ENCODE measurements at places on chromosomes 2 and 18. TPM values are rescaled to one million over a fixed set of nuclear protein-coding genes. Genes with fewer than 3 reads are reported as not detected.
A peak's percentile ranks its signal among the peaks of the same experiment; 100 is the strongest.

LHCGR gene
- polyA plus RNA-seq, result not detected

- DNase-seq, result peak; percentile 35
Observed at GRCh38 chr2:206198677-206199076, 39.0 kb downstream of the EEF1B2 start.

DNA sequence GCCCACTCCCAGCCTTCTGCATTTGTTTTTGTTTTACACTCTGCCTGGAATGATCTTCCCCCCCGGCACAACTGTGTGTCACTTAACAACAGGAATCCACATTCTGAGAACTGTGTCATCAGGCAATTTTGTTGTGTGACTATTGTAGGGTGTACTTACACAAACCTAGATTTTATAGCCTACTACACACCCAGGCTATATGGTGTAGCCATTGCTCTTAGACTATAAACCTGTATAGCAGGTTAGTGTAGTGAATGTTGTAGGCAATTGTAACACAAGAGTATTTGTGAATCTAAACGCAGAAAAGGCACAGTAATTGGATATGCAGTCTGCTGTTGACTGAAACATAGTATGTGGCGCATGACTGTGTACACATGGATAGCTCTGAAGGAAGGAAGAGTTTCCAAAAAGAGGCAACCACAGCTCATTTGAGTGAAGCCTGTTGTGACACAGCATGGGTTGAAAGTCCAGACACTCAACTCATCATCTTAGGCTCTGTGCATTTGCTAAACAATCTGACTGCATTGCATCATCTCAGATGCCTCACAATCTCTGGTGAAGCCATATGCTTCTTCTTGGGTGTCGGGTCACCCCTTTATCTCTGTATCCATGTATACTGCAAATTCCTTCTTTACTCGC, 506.6 kb upstream of the SPHKAP start:
- no peak for DNase-seq

HOXD3 gene
- polyA plus RNA-seq, result 2.4 TPM

MYL1 gene
- polyA plus RNA-seq, result 8,748 TPM

DNA sequence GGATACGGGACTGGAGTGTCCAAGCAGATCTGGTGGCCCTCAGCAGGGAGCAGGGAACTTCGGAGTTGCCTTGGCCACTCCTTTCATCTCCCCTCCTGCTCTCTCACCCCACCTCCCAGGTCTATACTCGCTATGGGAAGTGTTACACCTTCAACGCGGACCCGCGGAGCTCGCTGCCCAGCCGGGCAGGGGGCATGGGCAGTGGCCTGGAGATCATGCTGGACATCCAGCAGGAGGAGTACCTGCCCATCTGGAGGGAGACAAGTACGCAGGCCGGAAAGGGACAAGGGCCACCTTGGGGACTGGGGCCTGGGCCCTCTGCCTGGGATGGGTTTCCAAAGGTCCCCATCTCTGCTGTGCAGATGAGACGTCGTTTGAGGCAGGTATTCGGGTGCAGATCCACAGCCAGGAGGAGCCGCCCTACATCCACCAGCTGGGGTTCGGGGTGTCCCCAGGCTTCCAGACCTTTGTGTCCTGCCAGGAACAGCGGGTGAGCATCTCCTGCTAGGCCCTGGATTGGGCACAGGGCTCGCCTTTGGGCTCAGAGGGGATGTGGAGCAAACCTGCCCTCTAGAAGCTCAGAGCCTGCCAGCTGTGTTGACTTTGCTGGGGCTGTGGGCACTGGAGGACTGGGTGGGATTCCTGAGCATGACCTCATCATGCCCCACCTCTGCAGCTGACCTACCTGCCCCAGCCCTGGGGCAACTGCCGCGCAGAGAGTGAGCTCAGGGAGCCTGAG, 11.8 kb downstream of the CHPF start:
- no peak for DNase-seq

MYL12A gene
- polyA plus RNA-seq, result 633 TPM

DNA sequence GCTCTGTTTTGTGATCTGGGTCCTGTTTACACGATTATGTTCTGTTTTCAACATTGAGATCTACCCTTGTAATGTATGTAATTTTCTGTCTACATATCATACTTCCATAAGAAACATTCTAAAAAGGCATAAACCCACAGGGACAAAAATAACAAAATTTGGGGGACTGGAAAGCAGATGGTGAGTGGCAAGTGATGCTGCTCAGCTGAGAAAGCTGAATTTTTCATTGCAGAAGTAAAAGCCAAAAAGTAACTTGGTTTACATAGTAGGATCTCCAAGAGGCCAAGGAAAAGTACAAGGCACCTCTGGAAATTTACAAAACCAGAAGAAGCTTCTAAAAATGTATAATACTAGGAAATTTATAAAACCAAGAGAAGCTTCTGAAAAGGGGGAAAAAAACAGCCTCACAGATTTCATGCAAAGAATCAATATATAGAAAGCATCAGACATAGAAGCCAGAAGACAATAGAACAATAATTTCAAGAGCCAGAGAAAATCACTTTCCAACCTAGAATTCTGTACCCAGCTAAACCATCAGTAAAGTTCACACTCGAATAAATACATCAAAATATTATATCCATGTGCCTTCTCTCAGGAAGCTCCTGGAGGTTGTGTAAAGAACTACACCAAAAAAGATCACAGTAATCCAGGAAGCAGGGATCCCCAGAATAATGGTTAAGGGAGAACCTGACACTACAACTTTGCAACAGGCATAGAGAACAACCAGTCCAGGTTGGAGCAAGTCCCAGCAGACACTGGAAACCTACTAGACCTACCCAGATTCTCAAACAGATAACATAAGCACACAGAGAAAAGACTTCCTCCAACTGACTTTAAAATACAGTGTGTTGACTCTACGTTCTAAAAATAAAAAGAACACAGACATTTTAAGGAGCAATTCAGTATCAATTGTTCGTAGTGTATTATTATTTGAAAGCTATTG, 401.7 kb upstream of the HS6ST1 start:
- DNase-seq, result no peak

DNA sequence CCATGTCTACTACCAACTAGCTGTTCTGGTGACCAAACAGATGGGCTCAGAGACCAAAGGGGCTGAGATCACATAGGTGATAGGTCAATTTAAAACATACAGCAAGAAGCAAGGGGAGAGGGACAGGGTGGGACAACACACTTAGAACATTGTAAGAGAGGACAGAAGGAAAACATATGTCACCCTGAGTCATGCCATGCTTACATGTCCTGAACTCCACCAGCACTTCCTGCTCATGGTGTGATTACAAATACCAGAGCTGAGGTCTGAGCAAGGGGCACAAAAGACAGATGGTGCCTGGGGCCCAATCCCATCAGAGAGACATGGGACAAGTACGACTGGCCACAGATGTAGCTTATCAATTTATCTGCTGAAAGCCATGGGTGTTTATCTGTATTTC, 28.7 kb upstream of the GALNT14 start:
- DNase-seq, result no peak

DNA sequence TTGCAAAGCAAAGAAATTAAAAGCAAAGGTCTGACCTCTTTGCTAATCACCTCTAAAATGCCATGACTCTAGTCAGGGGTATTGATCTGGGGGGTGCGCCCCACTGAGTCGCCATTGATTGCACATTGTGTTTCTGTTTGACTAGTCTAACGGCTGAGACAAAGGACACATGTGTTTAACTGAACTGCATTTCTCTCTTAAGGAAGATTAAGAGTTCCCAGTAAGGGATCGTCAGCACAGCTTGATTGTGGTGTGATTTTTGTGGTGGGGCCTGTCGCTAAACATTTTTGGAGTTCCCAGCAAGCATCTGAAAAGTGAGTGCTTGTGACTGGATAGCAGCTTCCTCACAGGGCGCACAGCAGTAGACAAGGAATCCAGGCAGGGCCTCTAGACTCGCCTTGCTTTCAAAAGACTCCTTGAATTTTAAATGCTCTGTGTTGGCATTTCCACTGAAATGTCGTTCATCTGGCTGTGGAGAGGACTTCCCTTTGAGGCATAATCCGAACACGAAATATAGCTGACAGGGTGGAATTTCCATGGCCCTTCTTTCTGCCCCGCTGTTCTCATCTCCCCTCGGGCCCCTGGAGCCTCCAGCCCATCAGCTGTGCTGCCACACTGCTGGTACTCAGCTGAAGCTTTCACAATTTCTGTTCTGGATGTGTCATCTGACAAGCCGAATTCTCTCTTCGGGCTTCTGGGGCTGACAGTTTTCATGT, 126.3 kb downstream of the FAM168B start:
- no peak for DNase-seq

MC2R gene
- polyA plus RNA-seq, result 0.65 TPM

OBSL1 gene
- polyA plus RNA-seq, result 147 TPM

GCKR gene
- polyA plus RNA-seq, result 0.25 TPM

POU3F3 gene
- polyA plus RNA-seq, result 5.6 TPM

- peak; percentile 59 for DNase-seq
Observed at GRCh38 chr18:75297731-75298130, 87.1 kb downstream of the TSHZ1 start.

DNA sequence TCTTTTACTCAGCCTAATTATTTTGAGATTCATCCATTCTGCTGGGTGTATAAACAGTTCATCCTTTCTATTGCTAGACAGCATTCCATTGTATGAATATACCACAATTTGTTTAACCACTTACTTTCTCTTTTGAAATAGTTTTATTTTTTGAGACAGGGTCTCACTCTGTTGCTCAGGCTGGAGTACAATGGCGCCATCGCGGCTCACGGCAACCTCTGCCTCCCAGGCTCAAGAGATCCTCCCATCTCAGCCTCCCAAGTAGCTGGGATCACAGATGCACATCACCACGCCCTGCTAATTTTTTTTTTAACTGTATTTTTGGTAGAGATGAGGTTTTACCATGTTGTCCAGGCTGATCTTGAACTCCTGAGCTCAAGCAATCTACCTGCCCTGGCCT, 54.5 kb downstream of the USP37 start:
- DNase-seq, result no peak

Data from muscle of arm (tissue), 14 donors.